ENCODE measurements at places on chromosomes 13 and 19.

- no peak for DNase-seq
Observed at GRCh38 chr19:33638167-33639034, 16.6 kb downstream of the CHST8 start.

DNA sequence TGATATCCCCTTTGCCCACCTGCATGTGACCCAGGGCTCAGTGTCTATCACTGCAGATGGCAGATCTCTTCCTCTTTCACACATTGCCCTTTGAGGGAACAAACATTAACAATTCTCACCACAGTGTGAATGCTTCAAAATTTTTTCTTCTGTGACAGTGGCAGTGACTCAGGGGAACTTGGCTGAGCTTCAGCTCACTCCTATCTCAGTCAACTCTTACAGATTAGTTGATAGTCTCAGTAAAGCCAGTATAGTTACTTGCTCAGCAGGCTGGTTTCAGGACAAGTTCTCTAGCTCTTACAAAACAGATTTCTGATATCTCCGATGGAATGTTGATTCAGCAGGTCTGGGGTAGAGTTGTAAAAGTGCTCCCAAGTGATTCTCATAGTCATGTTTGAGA, 166.9 kb downstream of the DLEU7 start:
- no peak for DNase-seq

GRCh38 chr19:53112286-53112685, 9.1 kb upstream of the ZNF160 start:
- no peak for DNase-seq

DNA sequence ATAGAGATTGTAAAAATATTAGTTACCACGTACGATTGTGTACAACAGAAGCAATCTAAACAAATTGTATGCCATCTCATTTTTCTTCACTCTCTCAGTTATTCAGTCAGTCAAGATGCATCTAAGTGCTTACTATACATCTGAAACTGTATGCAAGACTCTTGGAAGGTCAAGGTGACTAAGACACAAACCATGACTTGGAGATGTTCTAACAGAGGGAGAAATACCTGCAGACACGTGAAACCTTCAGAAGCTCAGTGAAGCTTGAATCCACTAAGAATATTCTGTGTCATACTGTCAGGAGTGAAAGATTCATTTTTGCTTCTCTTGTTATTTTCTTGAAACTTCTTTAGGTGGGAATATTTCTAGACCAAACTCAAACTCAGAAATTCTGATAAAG, 365.4 kb downstream of the ITGBL1 start:
- no peak for DNase-seq

DNA sequence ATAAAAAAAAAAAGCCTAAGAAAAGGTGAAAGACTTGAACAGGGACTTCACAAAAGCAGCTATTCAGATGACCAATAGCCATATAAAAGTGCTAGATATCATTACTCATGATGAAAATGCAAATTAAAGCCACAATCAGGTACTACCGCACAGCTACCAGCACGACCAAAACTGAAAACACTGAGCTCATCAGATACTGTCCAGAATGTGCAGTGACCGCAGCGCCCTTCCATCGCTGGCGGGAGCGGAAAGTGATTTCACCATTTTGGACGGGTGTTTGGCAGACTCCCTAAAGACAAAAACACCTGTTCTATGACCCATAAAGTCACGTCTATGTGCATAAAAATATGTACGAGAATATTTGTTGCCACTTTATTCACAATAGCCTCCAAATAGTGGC, 60.7 kb downstream of the SLC6A16 start:
- no peak for DNase-seq

- no peak for DNase-seq
Observed at GRCh38 chr19:40286971-40287421, 1.9 kb upstream of the AKT2 start.

GRCh38 chr19:11699931-11700794, 38.6 kb downstream of the ZNF823 start:
- no peak for DNase-seq

DNA sequence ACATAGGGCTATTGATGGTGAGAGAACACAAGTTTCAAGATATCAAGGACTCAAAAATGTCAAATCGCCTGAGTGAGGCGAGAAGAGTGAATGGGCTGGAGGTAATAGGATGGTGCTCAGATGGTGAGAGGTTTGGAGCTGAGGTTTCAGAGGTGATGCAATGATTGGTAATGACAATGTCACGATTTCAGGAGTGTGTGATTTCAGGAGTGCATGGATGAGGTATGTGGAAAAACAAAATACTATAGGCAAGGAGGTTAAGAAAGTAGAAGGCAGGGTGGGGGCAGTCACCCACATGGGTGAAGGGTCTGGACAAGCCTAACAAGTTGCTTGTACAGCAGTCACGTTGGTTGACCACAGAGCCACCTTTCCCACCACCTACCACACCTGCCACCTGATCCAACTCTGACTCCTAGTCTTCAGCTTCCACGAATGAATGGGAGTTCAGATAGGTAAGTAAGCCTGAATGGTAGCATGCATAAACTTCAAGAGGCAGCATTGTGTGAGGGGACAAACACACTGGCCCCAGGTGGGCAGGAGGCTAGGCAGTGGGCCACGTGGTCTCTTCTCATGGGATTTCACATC, 71.5 kb downstream of the RUBCNL start:
- DNase-seq = no peak

- DNase-seq = peak; percentile 46
Observed at GRCh38 chr19:8575467-8575997, 1.7 kb downstream of the MYO1F start.

DNA sequence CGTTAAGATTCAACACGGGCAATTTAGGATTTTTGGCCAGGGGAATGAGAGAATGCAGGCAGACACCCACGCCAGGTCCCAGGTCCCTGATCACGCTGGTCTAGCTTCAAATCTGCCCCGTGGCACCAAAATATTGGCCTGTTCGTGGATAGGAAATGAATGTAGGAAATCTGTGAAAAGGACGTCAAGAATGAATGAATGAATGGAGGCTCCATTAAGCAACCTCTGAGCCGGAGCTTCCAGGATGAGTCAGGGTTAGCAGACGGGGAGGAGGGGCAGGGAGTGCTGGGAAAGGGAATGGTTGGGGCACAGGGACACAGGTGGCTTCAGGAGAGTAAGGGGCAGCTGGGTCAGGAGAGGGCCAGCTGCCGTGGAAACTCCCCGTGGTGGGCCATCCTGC, 4.2 kb downstream of the SULT2B1 start:
- DNase-seq = no peak

- DNase-seq = peak; percentile 59
Observed at GRCh38 chr13:46181840-46182490, at the start of gene LCP1. TSS of gene LCP1 (minus strand) at chr13:46182177. CDS start at chr13:46159662, 22,515 bp downstream.

GRCh38 chr13:63595811-63596210, 2180.2 kb upstream of the PCDH20 start:
- DNase-seq = no peak

Data from activated T-helper 1 cell treated with Interleukin-2 at 50 U/mL for 16 hours (primary cell).